ENCODE measurements at places on chromosomes 1 and 21.

DNA sequence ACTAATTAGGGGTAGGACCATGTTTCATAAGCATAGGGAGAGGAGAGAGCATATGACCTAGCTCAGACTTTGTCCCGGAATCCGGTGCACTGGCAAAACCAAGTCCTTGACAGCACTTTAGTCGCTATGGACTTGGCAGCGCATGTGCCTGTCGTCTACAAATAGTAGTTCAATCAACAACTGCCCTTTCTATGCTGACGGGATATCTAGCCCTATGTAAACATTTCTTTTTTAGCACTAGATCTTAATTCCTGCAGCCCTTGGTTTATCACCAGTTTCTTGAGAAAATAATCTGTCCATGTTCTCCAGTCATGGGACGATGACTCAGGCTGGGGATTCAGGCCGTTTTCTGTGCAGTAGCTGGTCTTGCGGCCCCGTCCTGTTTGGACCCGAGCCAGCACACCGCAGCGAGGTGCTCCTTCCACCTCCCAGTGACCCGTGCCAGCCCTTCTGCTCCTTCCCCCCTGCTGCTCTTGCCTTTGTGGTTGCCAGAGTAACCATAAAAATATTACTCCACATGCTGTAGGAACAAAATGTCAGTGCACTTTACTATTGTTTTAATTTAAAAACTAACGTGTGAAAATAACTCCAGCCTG is 8.6 kb upstream of the MT1HL1 start:
- no peak for DNase-seq

DNA sequence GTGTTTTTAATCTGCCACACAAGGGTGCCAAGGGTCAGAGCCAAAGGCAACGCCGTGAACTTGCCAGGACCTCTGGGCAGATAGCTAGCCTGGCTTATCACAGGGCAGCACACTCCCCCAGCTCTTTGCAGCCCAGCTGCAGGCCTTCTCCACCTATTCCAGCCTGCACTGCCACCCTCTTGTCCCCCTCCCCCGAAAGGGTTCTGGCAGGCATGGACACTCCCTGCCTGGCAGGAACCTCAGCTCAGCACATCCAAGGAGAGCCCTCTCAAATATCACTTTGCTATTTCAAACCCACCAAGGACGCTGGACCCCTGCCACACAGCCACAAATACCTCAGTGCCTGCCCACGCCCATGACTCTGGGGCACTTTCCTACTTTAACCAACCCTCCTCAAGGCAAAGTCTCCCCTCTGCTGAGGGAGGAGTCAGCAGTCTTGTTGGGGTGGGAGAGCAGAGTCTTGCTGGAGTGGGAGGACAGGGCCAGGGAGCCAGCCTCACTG is 9.1 kb downstream of the SSBP3 start:
- DNase-seq, result no peak

GRCh38 chr1:72586023-72586685 is 303.8 kb upstream of the NEGR1 start:
- no peak for DNase-seq

DNA sequence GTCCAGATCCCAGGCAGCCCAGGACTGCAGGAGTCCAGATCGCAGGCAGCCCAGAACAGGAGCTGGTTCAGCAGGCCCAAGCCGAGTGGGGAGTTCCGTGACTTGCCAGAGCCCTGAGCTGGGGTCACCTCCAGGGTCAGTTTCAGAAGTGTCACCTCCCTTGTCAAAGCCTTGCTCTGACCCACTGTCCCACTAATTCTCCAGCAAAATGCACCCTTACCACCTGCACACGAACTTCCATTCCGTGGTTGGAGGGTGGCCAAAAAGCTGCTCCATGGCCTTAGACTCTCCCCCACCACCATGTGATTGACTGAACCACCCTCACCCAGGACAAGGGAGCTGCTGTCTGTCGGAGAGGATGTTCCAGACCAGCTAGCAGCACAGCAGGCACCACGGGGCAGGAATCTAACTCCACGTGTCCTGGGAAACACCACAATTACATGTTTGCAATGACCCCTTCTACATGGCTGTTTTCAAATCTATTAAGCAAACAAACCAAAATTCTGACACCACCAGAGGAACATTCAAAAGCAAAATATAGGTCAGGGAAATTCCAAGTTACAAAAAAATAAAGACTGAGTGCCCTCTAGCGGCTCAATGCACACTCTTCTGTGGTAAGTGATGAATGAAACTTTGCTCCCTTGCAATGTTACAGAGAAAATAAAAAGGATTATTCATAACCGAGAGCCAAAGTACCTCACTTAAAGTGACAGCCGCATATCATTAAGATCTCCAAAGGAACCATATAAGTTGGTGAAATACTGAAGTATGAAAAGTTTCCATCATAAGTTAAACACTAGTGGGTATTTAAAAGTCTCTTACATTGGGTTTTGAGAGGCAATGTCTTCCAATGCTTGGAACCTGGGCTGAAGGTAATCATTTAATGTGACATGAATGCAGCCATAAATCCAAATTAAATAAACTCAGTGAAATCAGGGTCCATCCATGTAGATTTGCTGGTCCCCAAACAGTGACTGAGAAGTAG is 76.3 kb downstream of the NPHP4 start:
- DNase-seq, result peak; percentile 48

- DNase-seq, result no peak
Observed at GRCh38 chr21:46096596-46097335, 1.1 kb upstream of the COL6A2 start.

DNA sequence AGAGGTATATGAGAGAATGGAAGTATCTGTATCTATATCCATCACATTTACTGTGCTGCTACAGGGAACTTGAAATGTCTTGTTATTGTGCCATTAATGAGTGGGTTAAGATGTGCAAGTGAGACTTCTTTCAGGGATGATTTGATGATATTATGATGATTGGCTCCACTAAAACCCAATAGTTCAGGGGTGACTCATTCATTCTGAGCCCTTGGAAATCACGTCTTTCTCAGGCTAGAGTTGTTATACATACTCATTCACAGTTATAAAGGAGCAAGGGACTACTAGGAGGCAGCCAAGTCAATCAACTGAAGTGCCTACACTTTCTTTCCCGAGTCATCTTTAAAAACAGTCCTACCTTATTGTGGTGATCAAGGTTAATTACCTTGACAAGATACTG is 1109.8 kb upstream of the B3GALT2 start:
- DNase-seq, result no peak

GRCh38 chr1:48080331-48081255 is 83.4 kb upstream of the TRABD2B start:
- no peak for DNase-seq

- no peak for DNase-seq
Observed at GRCh38 chr1:193631306-193631705, 444.9 kb upstream of the B3GALT2 start.

DNA sequence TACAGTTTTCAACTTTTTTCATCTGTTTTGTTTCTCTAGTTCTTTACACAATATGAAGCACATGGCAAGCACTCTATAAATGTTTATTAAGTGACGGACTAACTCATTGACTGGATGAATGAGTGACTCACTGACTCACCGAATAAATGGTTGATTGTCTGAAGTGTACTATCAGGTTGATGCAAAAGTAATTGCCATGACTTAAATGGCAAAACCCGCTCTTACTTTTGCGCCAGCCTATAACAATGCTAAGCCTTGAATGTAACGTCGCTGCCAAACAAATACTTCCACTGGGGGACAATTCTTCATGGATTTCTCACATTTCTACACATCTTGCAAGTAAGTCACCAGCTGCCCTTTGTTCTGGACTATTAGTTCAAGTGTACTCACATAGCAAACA is 109.0 kb upstream of the KCTD3 start:
- no peak for DNase-seq

DNA sequence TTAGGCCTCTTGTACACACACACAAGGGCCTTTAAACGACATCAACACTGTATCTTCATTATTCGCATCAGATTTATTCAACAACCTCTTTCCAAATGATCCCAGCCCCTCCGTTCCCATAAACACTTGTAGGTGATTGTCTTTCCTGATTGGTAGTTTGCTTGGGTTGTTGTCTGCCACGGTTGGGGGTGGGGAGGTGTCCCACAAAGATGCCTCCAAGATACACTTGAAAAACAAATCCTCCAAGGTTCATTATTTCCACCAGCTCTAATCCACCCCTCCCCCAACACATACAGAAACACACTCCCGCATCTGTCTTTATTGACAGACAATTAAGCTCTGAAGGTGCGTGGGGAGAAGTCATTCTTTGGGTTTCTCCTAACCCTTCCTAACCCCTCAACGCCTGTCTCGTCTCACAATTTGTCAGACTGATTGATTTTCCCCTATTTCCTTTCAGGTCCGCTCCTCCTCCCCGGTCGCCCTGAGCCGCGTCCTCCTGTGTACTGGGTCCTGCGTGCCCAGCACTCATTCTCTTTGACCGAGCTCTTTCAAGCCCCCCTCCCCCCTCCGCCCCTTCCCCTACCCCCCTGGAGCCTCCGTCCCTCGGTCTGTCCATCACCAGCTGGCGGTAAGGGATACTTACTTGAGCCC is 1.4 kb downstream of the WDR26 start:
- DNase-seq, result peak; percentile 26

DNA sequence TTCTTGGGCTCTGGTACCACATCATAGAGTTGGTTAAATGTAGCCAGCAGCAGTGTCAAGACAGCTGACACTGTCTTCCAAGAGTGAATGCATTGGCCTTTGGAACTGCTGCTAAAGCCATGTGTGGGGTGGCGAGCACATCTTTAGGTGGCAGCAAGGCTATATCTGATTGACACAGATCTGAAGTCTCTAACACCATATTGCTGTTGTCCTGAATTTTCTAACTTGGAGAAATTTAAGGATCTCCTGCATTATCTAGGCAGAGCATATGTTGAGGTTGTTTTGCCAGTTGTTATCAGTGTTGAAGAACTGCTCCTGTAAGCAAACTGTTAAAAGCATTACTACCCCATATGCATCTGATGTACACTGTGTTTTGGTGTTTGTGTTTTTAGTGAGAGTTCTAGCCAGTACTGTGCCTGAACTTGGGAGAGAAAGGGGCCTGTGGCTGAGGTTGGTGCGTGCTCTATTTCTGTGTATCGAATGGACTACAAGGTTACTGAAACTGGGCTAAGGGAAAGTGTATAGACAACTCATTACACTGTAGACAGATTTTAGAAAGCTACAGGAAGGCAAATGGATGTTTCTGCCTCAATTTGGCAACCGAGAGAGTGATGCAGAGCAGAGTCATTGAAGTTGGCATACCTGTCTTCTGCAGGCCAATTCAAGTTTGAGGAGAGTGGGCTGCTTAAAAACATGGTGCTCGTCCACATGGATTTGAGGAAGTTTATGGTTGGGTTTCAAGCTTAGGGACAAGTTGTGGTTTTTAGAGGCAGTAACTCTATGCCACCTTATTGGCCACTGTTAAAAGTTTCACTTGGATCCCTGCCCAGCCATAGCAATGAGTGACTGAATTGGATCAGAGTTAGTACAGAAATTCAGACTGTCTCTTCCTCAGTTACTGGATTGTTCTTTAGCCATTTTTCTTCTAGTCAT is 16.9 kb downstream of the DYRK3 start:
- DNase-seq, result no peak

DNA sequence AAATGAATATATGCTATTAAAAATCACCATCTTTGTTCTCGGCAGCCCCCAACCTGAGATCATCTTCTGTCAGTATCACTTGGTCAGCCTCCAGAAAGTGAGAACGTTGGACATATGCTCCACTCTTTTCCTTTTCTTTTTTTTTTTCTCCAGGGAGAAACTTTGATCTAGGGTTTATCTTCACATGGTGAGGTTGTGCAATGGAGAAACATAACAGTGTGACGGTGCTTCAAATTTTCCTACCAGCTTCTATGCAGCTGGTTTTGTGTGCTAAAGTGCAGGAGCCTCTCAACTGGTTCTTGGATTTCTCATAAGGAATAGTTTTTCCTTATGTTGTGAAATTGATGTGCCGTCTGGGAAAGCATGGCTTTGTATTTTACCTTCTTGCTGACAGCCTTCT is 1202.9 kb downstream of the NCAM2 start:
- no peak for DNase-seq

- DNase-seq, result no peak
Observed at GRCh38 chr1:112712191-112712590, 2.9 kb downstream of the PPM1J start.

Data from activated CD4-positive, alpha-beta T cell treated with anti-CD3 and anti-CD28 coated beads for 48 hours (primary cell).